ENCODE measurements at places on chromosomes 1 and 21.
A peak's percentile ranks its signal among the peaks of the same experiment; 100 is the strongest.

DNA sequence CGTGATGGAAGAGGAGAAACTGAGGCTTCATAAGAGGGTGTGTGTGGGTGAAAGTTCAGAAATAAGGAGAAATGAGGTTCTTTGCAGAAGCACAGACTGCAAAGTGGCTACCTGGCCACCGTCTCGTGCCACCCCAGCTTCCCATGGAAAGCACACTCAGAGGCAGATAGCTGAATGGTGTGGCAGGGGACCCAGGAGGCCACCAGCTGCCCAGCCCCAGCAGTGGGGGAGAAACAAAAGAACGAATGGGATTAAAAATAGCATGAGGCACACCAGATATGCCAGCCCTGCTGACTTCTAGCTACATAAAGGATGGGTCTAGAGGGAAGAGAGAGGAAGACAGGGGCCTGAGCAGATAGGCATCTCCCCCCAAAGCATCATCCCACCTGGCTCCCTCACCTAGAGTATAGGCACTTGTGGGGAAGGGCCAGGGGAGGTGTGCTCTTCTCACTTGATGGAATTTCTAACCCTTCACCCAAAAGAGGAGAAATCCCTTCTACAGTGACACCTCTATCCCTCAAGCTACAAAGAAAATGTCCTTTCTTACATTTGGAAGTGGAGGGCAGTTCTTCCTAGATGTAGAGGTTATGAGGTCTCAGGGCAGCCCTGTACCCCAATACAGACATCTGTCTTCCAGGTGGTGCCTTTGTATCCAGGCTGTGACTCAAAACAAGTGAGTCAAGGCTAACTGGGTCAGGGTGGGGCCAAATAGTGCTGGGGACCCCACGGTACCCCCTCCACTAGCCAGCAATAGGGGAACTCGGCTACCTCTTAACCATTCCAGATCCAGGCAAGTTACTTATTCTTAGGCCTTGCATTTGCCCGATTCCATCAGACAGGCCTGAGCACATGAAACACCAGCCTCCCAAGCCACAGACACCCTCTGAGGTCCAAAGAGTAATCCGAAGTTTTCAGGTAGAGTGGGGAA, 3.5 kb downstream of the HDGF start:
- peak overlapping the region; percentile 84 for H3K4me3 ChIP-seq
- peak overlapping the region; percentile 100 for H3K27ac ChIP-seq
- no peaks in the 10 kb centered on the region for H3K27me3 ChIP-seq
- no peak for DNase-seq

DNA sequence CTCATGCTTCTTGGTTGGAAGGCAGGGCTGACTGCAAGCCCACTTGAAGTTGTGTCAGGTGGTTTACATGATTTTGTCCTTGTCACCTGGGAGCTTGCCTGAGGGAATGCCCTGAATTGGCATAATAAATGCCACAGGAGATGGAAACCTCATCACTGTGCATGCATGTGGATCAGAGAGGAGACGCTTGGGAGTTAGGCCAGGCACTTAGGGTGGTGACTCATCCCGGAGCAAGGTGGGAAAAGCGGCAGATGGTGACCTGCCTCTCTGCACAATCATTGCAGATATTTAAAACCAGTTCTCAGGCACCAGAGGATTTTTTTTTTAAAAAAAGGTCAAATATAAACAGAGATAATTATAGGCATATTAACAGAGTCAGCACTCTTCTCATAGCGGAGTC, 202.2 kb upstream of the KIAA0040 start:
- no peaks in the 10 kb centered on the region for H3K36me3 ChIP-seq
- DNase-seq, result no peak
- H3K27me3 ChIP-seq, result peaks cover 55% of the 10 kb centered on the region
- H3K4me3 ChIP-seq, result no peak overlapping the region
- H3K4me1 ChIP-seq, result peaks cover 2% of the 10 kb centered on the region

GRCh38 chr1:54372978-54373377, 33.2 kb downstream of the SSBP3 start:
- no peaks in the 10 kb centered on the region for H3K27me3 ChIP-seq
- peaks cover 72% of the 10 kb centered on the region for H3K4me1 ChIP-seq
- H3K36me3 ChIP-seq, result peaks cover 8% of the 10 kb centered on the region
- peak overlapping the region; percentile 55 for H3K27ac ChIP-seq

DNA sequence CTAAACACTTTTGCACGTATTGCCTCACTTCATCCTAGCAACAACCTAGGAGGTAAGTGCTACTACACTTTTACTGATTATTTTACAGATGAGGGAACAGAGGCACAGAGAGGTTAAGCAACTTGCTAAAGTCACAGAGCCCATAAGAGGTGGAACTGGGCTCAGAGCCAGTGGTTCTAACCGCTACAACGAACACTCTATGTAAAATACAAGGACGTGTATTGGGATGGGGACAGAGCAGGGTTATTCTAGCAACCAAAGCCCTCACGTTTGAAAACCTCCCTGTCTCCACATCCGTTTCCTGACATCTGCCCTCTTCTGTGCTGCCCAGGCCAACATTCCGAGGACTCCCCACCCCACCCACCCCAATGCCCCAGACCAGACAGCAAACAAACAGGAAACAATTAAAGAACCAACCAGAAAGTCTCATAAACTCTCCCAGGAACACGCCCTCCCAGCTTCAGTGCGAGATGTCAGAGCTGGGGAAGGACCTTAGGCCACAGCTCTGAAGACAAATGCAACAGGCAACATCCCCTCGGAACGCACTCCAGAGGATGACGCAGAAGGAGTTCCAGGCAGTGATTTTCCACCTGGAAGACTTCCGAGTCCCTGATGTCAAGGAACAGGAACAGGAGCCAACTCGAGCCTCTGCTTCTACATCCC, 41.1 kb downstream of the GLIS1 start:
- H3K4me3 ChIP-seq, result no peak overlapping the region
- DNase-seq, result no peak
- H3K27me3 ChIP-seq, result no peaks in the 10 kb centered on the region

DNA sequence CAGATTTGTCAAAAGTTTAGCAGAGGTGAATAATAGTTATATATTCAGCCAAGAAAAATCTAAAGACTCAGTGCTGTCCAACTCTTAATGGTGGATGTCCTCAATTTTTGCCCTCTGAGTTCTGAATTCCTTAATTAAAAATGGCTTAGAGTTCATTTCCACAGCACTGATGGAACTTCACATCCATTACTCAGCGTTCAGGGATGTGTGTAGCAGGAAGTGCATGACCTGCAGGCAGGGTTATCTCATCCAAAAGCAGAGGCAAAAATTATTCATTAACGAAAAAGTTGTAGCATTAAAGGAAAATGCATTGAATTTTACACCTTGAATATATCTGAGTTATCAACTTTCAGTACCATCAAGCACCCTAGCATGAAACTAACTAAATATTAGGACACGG, 96.7 kb downstream of the ZP4 start:
- H3K36me3 ChIP-seq, result no peaks in the 10 kb centered on the region
- no peaks in the 10 kb centered on the region for H3K4me1 ChIP-seq
- DNase-seq, result no peak
- H3K4me3 ChIP-seq, result no peak overlapping the region
- no peaks in the 10 kb centered on the region for H3K27me3 ChIP-seq
- no peak overlapping the region for H3K27ac ChIP-seq

DNA sequence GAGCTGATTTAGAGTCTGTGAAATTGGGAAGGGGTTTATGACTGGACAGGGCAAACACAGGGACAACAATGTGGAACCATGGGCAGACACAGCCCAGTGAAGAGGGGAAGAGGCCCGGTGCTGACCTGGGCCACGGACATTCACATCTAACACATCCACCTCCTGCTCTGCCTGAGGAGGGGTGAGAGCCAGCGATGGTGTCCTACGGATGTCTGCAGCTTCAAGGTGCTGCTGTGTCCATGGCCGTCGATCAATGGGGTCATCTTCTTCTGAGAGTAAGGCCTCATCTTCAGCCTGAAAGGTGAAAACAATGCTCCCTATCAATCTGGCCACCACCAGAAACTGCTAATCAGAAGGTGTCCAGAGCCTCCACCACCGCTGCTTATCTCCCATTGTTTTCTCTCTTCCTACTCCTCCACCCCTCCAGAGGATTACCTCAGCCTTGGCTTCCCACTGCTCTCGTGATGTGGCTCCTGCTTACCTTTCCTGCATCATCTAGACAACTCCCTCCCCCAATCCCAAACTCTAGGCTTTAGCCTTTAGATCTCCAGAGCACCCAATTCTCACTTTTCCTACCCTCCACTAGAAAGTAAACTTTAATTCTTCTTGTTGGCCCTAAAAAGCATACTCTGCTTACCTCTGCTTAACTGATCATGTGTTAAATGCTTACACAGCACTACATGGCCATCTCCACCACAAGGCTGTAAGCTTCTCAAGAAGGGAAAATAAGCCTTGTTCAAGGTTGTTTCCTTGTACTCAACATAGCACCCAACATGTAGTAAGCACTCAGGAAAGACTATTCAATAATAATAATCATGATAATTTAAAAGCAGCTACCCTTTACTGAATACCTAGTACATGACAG, 24.0 kb upstream of the ADAM30 start:
- no peak overlapping the region for H3K4me3 ChIP-seq
- no peaks in the 10 kb centered on the region for H3K4me1 ChIP-seq
- H3K27ac ChIP-seq, result no peak overlapping the region
- H3K36me3 ChIP-seq, result peaks cover 85% of the 10 kb centered on the region
- DNase-seq, result no peak

- no peak overlapping the region for H3K4me3 ChIP-seq
- H3K36me3 ChIP-seq, result no peaks in the 10 kb centered on the region
- H3K4me1 ChIP-seq, result peaks cover 19% of the 10 kb centered on the region
- peak; percentile 63 for DNase-seq
- no peaks in the 10 kb centered on the region for H3K27me3 ChIP-seq
Measured at GRCh38 chr1:218557731-218558130, 212.6 kb downstream of the TGFB2 start.

- no peak overlapping the region for H3K27ac ChIP-seq
- H3K4me1 ChIP-seq, result peaks cover 25% of the 10 kb centered on the region
- no peak overlapping the region for H3K4me3 ChIP-seq
- no peaks in the 10 kb centered on the region for H3K36me3 ChIP-seq
- DNase-seq, result no peak
Measured at GRCh38 chr1:203404546-203404945, 53.6 kb upstream of the FMOD start.

GRCh38 chr1:30788580-30789387, 31.2 kb upstream of the LAPTM5 start:
- H3K4me3 ChIP-seq, result no peak overlapping the region
- H3K36me3 ChIP-seq, result no peaks in the 10 kb centered on the region
- no peak overlapping the region for H3K27ac ChIP-seq
- DNase-seq, result no peak
- H3K27me3 ChIP-seq, result peaks cover 11% of the 10 kb centered on the region
- no peaks in the 10 kb centered on the region for H3K4me1 ChIP-seq

DNA sequence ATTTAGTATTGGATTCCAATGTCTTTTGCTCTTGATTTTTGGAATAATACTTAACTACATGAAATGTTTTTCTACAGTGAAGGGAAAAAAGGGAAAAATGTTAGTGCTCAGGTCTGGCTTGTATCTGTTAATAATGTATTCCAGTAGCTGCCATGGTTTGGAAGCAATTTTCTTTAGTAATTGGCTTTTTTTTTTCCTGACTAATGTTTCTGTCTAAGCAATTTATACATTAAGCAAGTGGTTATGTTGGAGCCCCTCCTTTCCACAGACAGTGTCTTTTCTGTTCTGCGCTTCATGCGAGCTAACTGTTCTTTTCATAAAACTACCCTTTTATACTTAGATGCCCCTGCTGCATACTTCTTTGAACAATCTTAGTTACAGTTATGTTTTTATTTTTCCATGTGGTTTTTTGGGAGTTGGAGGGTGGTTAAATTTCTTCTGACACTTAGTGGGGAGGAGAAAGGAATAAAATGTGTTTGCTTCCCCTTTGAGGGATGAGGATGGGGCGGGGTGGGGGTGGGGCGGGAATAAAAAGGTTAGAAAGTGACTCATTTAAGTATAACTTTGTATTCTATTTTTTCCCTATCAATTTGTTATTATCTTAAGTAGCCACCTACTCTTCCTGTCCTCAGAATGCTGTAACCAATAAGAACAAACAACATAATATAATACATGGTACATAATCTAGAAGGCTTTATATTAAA, 83.1 kb downstream of the CLIC4 start:
- H3K36me3 ChIP-seq, result peaks cover 2% of the 10 kb centered on the region
- H3K4me3 ChIP-seq, result no peak overlapping the region
- DNase-seq, result no peak
- no peaks in the 10 kb centered on the region for H3K27me3 ChIP-seq

DNA sequence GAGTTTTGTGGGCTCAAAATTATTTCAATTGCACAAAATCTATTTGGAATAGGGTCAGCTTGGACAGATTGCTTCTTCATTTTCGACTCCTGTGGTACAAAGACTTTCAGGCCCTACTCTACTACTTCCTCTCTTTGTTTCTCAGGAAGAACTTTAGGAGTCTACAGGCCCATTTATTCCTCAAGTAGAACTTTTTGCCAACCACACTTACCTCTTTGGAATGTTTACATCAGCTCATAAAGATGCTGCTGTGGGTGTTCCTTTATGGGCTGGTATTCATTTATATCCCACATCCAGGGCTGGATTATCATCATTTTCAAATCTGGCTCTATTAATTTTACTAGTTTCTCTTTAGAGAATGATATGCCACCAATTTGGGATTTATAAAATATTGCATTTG, 46.3 kb upstream of the TNFSF18 start:
- no peaks in the 10 kb centered on the region for H3K36me3 ChIP-seq
- H3K4me3 ChIP-seq, result no peak overlapping the region
- peaks cover 2% of the 10 kb centered on the region for H3K4me1 ChIP-seq
- no peak overlapping the region for H3K27ac ChIP-seq
- no peak for DNase-seq

DNA sequence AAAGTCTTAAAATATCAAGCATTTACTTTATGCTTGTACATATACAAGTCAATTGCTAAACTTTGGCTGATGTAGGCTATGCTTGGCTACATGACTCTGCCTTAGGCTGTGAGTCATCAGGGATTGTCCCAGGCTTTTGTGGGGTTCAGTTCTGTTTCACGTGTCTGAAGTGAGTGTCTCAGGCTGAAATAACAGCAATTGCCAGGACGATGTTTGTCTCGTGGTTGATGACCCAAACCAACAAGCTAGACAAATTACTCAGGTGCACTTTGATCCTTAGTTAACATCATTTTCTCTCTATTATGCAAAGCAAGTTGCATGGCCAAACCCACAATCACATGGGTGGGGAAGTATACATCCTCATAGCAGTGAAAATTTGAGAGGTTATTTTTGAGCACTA, 410.1 kb downstream of the BRINP3 start:
- no peak for DNase-seq
- peaks cover under 1% of the 10 kb centered on the region for H3K27me3 ChIP-seq
- no peak overlapping the region for H3K27ac ChIP-seq
- no peak overlapping the region for H3K4me3 ChIP-seq
- H3K36me3 ChIP-seq, result peaks cover 2% of the 10 kb centered on the region
- H3K4me1 ChIP-seq, result no peaks in the 10 kb centered on the region
